EH (cell line): ENCODE measurements at places on chromosomes 4 and X.
A peak's percentile ranks its signal among the peaks of the same experiment; 100 is the strongest.

- no peak for DNase-seq
These were observed 2.7 kb downstream of the SPINK2 start for GRCh38 chr4:56818797-56819196.

GRCh38 chrX:135347381-135348016 lies 38.2 kb downstream of the ETDC start:
- DNase-seq, result no peak

DNA sequence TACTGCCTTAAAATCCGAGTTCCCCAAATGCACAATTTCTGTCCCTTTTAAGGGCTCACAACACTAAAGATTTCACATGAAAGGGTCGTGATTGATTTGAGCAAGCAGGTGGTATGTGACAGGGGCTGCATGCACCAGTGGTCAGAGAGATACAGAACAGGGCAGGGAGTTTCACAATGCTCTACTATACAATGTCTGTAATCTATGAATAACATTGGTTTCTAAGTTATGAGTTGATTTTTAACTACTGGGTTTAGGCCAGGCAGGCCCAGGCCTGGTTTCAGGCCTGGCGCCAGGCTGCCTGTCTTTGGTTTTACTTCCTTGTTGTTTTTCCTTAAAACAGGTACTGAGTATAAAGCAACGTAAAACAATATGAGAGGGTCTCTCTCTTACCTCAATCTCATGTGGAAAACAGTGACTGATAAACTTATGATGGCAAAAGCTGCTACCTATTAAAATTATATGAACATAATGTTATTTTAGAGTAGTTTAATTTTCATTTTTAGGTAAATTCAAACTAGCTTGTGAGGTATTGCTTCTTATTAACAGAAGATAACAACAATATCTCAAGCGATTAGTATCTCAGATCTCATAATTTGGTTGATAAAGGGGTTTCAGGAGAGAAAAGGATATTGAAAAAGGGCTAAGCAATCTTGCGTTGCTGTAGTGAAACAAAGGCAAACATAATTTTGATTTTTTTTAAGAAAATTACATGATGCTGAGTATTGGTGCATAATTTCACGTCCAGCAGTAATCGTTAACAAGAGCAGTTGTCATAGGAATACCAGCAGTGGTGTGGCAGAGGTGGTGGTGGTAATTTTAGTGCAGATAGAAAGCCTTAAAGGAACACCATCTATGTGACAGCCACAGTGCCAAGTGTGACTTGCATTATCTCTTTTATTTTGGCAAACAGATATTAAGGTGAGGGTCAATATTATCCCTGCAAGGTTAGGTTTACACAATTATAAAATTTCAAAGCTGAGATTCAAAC lies 944.4 kb upstream of the GRID2 start:
- DNase-seq, result no peak

GRCh38 chr4:71453531-71453930 lies 114.7 kb downstream of the SLC4A4 start:
- no peak for DNase-seq

GRCh38 chrX:50769389-50770063 lies 44.5 kb downstream of the SHROOM4 start:
- no peak for DNase-seq

GRCh38 chr4:77190053-77190452 lies 33.0 kb downstream of the CCNG2 start:
- DNase-seq, result peak; percentile 31

- no peak for DNase-seq
These were observed 36.6 kb upstream of the PTPN13 start for GRCh38 chr4:86557526-86557925.

DNA sequence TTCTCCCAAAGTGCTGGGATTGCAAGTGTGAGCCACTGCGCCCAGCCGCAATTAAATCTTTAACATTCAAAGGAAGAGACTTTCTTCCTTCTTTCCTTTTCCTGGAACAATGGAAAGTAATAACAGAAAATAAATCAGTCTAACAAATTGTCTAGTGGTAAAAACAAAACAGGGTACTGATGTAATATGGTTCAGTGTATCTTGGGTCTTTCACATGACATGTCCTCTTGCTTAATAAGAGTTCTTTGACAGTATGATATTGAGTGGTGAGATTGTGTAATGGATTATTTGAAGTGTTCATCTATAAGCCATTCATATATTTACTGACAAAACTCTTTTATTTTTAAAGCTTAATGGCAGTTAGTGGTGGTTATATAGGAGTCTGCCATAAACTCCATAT lies 256.6 kb downstream of the SPRY1 start:
- DNase-seq, result no peak

DNA sequence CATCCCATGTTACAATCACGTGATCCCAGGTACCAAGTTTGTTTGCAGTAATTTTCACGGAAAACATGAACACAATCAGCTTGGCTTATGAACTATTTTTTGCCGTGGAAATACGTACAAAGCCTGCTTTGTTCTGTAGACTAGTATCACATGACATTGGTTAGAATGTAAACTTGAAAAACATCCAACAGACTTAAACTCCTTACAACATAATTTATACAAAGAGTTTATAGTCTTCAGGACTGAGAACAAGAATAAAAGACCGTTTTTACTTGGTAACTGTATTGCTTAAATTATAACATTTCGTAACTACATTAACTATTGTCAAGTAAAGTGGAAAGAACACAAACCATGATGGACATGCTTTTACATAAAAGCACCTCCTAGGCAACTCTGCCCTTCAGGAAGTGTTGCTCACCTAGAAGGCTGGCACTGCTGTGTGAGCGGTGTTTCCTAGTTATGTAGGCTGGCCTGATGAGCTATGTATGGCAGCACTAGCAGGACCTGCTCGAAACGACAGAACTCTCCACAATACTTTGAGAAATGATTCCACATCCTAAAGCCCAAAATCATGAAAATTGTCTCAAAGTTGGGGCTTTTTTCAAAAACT lies 41.8 kb upstream of the WDR1 start:
- DNase-seq, result no peak

- no peak for DNase-seq
These were observed 4.0 kb upstream of the SLC10A7 start for GRCh38 chr4:146525754-146526153.

- peak; percentile 73 for DNase-seq
These were observed 30.8 kb downstream of the RBBP7 start for GRCh38 chrX:16839219-16839851.

DNA sequence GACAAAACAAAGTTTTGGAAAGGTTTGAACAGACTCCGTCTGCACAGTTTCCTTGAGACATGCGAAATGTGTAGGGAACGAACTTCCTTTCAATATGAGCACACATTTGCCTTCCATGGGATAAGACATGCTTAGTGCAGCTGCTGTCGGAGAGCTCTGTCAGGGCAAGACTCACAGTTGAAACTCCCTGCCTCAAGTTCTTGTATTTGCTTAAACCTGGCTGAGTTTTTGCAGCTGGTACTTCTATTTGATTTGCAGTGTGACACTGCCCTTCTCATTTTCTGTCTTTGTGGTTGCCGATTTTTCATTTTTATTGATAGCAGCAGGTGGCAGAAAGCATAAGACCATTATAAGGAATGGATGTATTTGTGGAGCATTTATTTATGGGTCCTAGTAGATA lies 18.2 kb upstream of the RHOH start:
- DNase-seq, result no peak

DNA sequence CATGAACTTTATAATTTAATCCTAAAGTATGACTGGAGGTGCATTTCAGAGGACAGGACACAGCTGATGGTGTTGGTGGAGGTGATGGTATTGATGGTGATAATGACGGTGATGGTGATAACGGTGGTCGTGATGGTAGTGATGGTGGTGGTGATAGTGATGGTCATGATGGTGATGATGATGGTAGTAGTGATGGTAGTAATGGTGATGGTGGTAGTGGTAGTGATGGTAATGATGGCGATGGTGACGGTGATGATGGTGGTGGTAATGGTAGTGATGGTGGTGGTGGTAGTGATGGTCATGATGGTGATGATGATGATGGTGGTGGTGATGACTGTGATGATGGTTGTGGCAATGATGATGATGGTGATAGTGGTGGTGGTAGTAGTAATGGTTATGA lies 40.4 kb downstream of the SLC2A9 start:
- no peak for DNase-seq

DNA sequence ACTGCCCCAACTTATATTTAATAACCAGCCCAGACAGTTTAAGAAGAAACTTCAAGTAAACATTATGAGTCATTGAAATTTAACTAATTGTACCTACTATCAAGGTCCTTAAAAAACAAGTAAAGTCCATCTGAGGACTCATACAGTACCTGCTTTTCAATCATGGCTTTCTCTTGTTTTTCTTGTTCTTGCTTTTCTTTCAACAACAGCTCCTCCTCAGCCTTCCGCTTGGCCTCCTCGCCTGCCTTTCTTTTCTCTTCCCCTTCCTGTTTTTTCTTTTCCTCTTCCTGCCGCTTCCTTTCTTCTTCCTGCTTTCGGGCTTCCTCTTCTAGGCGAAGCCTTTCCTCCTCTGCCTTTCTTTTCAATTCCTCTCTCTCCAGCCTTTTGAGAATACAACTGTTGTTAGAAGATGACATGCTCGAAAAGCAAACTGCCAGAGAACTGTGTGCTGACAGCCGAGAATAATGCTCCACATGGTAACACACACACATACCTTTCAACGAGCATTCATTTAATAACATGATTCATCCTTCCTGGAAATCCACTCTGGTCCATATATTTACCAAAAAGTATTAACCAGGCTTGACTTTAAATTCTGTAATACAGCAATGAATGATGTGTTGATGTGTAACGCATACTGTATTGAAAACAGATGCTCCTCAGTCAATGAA lies 25.2 kb upstream of the BCLAF3 start:
- DNase-seq, result peak; percentile 4

- DNase-seq, result no peak
These were observed 202.3 kb upstream of the CENPE start for GRCh38 chr4:103400405-103400804.

- DNase-seq, result peak; percentile 87
These were observed 229.9 kb downstream of the COL25A1 start for GRCh38 chr4:109072595-109072994.

GRCh38 chr4:127732623-127733328 lies 2.6 kb downstream of the SLC25A31 start:
- peak; percentile 58 for DNase-seq

- no peak for DNase-seq
These were observed 237.1 kb downstream of the ZNF674 start for GRCh38 chrX:46308110-46308509.

- peak; percentile 76 for DNase-seq
These were observed 811 bp downstream of the ANKRD50 start for GRCh38 chr4:124711471-124712371.

DNA sequence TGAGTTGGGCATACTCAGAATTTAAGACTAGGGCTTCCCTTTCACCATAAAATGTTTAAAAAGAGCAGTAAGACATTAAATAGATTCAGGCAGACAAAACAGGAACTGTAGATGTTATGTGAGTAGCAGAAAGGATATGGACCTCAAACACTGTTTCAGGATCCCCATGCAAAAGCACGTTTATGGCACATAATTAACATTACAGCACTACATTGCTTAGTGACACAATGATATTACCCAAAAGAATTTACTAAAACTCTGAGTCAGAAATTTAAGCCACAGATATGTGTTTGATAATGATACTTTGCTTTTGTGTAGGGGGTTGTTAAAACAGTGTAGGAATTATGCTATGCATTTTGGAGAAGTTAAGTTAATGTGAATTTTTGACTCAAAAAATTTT lies 266.3 kb downstream of the PDGFC start:
- DNase-seq, result peak; percentile 84

- no peak for DNase-seq
These were observed 27.7 kb downstream of the UTP14A start for GRCh38 chrX:129933700-129934099.

GRCh38 chrX:129540722-129541184 lies 694 bp downstream of the OCRL start:
- peak; percentile 4 for DNase-seq

- DNase-seq, result no peak
These were observed 192.6 kb downstream of the AFAP1 start for GRCh38 chr4:7747062-7747385.

DNA sequence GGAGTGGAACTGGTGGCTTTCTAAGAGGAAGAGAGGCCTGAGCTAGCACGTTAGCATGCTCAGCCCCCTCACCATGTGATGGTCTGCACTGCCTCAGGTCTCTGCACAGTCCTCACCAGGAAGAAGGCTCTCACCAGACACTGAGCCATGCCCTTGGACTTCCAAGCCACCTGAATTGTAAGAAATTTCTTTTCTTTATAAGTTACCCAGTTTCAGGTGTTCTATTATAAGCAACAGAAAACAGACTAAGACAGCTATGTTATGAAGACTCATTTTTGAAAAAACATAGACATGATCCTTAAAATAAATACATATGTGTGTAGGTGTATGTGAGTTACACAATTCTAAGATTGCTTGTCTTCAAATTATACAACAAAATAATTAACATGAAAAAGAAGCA lies 74.7 kb downstream of the CEP44 start:
- no peak for DNase-seq

DNA sequence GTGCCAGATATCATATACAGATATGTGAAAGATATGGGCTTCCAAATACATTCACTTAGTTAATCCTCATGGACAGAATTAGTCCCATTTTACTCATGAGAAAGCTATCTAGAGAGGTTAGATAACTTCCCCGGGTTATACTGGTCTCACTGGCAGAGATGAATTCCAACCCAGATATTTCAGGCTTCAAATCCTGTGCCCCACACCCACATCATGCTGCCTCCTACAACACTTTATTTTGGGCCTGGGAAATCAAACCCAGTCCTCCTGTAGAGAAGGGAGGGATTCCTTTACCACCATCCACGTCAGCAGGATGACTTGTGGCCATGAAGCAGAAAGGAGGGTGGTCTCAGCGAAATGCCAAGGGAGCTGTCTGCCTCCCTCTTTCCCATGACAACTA lies 113.8 kb downstream of the ATP10D start:
- no peak for DNase-seq

- peak; percentile 1 for DNase-seq
These were observed 81.7 kb downstream of the ZC4H2 start for GRCh38 chrX:64894454-64895038.

DNA sequence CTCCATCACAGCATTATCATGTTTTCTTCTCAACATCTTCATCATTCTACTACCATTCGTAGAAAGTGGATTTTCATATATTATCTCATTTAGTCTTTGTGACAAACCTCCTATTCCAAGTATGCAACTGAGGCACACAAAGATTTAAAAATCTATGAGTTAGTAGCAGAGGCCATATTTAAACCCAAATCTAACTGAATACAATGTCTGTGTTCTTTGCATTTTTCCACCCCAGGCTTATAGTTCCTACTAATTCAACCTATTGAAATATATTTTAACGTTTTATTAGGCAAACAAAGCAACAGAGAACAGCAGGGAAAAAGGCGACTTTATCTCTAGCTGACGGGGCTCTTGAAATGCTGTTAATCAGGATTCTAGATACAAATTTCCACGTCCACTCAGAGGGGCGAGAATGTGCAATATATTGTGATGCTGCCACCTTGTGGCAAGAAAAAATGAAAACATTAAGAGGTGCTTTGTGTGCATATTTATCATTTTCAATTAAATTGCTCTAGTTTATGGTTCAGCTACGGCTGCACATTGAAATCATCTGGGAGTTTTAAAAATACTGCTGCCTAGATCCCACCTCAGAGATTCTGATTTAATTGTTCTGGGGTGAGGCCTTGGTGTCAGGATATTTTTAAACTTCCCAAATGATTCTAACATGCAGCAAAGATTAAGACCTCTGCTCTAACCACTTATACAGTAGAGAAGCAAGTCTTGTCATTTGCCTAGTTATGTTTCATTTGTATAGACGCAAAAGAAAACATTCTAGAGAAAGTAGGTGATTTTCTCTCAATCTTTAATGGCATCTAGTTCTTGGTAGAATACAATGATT lies 315.9 kb downstream of the MAPK10 start:
- DNase-seq, result peak; percentile 67

- DNase-seq, result no peak
These were observed 91.1 kb downstream of the SCFD2 start for GRCh38 chr4:53274609-53275268.
